ENCODE measurements at places on chromosomes 5 and 9.
A peak's percentile ranks its signal among the peaks of the same experiment; 100 is the strongest.

GRCh38 chr5:174767670-174768069 is 43.3 kb downstream of the MSX2 start:
- DNase-seq: no peak

- DNase-seq: no peak
These were observed 18.2 kb downstream of the TENT2 start for GRCh38 chr5:79630444-79630843.

GRCh38 chr9:5719100-5719926 is 90.4 kb downstream of the RIC1 start:
- no peak for DNase-seq

DNA sequence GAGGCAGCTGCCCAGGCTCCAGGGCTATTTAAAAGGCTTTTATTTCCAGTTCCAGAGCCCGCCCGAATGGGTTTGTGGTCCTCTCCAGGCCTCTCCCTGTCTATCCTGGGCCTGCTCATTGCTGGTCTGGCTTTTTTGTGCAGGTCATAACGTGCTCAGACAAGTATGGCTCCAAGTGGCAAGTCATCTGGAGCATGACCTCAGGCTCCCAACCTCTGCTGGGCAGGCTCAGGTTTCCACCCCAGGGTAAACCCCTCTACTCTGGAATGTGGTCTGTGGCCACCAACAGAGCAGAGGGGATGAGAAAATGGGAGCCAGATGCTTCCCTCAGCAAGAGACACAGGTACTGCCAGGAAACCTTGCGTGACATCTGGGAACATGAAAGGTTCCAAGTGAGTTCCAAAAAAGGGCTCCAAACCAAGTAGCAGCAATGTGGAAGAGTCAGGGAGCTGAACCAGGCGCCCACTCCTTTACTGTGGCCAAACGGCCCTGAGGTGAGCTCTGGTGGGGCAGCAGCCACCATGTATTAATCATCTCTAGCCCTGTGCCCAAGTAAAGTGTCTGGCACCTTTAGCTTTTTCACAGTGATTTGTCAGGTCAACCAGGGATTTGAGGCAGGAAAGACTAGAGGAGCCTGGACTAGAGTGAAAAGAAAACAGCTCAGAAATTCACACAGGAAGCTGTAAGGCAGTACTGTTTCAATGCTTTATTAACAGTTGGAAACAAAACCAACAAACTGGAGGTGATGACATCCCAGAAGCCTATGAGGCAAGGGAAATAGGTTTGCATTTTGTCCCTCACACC is 25.7 kb downstream of the PCDHGC5 start:
- peak; percentile 44 for DNase-seq

GRCh38 chr5:58469896-58470295 is 10.0 kb upstream of the PLK2 start:
- no peak for DNase-seq
